CD4-positive, alpha-beta T cell treated with Interleukin-4 for 1 hour (primary cell): ENCODE measurements at places on chromosomes 4 and X.

DNA sequence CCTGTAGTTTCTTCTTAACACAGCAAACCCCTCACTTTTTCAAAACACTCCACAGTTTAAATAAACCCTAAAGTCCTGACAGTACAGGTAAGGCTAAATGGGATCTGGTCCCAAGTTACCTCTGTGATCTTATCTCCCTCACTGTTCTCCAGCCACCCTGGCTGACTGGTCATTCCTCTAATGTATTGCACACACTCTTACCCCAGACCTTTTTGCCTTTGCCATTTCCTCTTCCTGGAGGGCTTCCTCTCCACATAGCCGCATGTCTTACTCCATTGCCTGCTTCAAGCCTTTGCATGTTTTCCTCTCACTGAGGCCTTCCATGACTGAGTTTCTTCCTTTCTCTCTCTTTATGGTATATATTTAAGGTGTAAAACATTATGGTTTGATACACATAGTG, 19.5 kb upstream of the ANXA3 start:
- DNase-seq, result no peak

- no peak for DNase-seq
Measured at GRCh38 chrX:112841820-112842157, 1.2 kb upstream of the AMOT start.

DNA sequence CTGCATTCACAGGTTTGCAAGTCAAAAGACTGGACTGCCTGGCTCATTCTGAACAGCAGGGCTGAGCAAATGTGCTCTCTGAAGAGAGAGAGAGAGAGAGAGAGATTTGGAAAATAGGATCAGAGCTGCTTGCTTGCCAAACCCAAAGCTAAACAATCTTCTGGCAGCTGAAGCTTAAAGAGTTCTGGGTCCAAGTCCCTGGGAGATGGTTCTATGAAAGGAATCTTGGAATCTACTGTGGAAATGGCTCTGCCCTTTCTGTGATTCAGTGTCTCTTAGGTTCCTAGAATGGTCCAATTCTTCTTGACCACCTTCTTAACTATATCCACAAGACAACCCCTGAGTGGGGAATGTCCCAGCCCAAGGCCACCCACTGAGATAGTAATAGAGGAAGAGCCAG, 66.1 kb upstream of the EFNB1 start:
- no peak for DNase-seq

- no peak for DNase-seq
Measured at GRCh38 chrX:44744799-44745198, 99.0 kb upstream of the DUSP21 start.

GRCh38 chrX:153845195-153845594, 14.9 kb upstream of the PDZD4 start:
- DNase-seq, result no peak

GRCh38 chr4:83356899-83357661, 22.4 kb upstream of the HPSE start:
- DNase-seq, result no peak

GRCh38 chr4:96039217-96039616, 199.3 kb downstream of the PDHA2 start:
- DNase-seq, result no peak

GRCh38 chr4:164617426-164617825, 136.5 kb upstream of the SMIM31 start:
- no peak for DNase-seq

DNA sequence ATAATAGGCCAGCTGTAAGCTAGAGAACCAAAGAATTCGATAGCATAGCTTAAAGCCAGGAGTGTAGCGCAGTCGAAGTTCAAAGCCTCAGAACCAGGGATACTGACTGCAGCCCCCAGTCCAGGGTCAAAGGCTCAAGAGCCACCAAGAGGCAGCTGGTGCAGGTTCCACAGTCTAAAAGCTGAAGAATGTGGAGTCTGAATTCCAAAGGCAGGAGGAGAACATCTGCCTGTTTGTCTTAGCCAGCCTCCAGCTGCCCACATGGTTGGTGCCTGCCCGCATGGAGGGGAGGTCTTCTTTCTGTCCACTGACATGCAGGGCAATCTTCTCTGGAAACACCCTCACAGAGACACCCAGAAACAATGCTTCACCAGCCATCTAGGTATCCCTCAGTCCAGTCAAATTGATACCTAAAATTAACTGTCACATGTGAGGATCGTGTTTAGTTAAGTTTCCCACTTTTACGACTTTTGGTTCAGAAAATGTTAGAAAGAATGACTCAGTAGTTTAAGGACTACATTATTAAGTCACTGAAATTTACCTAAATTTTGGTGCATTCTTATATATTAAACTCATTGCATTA, 52.8 kb upstream of the RHOH start:
- no peak for DNase-seq

DNA sequence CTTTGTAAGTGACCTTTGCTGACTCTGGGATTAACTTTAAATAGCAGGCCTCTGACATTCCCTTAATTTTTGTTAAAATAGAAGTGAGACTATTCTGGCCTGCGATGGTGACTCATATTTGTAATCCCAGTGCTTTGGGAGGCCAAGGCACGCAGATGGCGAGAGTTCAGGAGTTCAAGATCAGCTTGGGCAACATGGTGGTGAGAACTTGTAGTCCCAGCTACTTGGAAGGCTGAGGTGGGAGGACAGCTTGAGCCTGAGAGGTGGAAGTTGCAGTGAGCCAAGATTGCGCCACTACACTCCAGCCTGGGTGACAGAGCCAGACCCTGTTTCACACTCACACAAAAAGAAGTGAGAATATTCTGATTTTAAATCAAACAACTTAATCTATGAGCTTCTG, 27.3 kb downstream of the ZNF330 start:
- DNase-seq, result no peak

DNA sequence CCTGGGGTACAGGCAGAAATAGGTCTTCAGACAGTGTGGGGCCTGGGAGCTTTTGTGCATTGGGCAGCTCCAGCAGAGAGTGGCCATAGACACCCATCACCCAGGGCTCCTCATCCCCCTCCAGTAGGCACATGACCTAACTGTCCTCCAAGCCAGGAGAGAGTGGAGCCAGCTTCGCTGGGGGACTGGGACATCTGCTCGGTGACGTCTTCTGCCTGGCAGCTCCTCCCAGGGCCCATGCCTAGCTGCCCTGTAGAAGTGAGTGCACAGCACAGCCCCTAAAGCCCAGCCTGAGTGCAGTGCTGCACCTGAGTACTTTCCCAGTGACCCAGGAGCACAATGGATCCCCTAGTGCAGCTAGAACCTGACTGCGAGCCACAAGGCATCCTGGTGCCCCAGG, 279.7 kb upstream of the SLC7A11 start:
- DNase-seq, result no peak

GRCh38 chr4:184993247-184993646, 25.0 kb upstream of the HELT start:
- no peak for DNase-seq

GRCh38 chr4:3792813-3793212, 26.6 kb downstream of the ADRA2C start:
- no peak for DNase-seq

GRCh38 chrX:7158468-7158990, 10.6 kb upstream of the PUDP start:
- DNase-seq, result no peak

- DNase-seq, result no peak
Measured at GRCh38 chr4:158461336-158461735, 60.3 kb upstream of the RXFP1 start.
